Common myeloid progenitor, CD34-positive (primary cell): ENCODE measurements at places on chromosomes 1 and 21.

GRCh38 chr1:1020415-1021009, 592 bp downstream of the AGRN start:
- H3K36me3 ChIP-seq, result no peaks in the 10 kb centered on the region
- peak overlapping the region; percentile 61 for H3K4me3 ChIP-seq
- no peak for DNase-seq
- H3K4me1 ChIP-seq, result peaks cover 17% of the 10 kb centered on the region
- no peak overlapping the region for H3K27ac ChIP-seq

GRCh38 chr1:177310326-177310725, 139.6 kb downstream of the BRINP2 start:
- H3K4me3 ChIP-seq, result no peak overlapping the region
- H3K4me1 ChIP-seq, result no peaks in the 10 kb centered on the region
- no peaks in the 10 kb centered on the region for H3K36me3 ChIP-seq
- no peak for DNase-seq
- H3K27me3 ChIP-seq, result peaks cover 2% of the 10 kb centered on the region

GRCh38 chr1:74775735-74776134, 42.8 kb downstream of the TYW3 start:
- no peaks in the 10 kb centered on the region for H3K4me1 ChIP-seq
- H3K27ac ChIP-seq, result no peak overlapping the region
- no peaks in the 10 kb centered on the region for H3K36me3 ChIP-seq
- H3K4me3 ChIP-seq, result no peak overlapping the region
- peaks cover 6% of the 10 kb centered on the region for H3K27me3 ChIP-seq
- DNase-seq, result no peak

- H3K27ac ChIP-seq, result no peak overlapping the region
- no peaks in the 10 kb centered on the region for H3K36me3 ChIP-seq
- H3K27me3 ChIP-seq, result peaks cover 35% of the 10 kb centered on the region
- no peak for DNase-seq
- no peak overlapping the region for H3K4me3 ChIP-seq
Measured at GRCh38 chr1:150015651-150016131, 5.2 kb upstream of the OTUD7B start.

DNA sequence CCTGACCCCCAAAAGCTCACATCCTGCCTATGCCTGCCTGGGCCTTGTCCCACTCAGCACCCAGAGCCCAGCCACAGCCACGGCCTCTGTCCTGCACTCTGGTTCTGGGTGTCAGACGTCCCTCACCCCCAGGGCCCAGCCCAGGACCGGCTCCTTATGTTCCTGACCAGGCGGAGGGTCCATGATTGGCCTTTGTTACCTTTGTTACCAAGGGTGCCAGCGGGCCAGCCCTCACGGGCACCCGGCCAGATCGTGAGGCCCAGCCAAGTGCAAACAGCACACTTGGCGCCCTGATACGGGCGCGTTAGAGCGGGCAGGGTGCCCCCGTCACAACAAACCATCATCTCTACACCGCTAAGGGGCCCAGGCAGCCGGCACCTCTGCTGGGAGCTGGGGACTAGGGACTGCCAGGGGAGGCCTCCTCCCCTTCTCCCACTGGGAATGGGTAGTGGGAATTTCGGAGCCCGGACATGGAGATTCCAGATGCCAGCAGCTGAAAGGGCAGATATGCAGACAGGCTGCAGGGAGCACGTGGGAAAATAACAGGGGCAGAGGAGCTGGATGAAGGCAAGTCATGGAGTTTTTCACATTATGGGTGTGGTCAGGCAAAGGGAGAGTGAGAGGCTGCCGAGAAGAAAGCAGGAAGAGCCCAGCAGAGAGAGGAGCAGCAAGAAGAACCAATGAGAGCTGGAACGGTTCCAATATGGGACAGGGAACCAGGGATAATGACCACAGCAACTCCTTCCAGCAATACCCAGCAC, 22.1 kb downstream of the HSPG2 start:
- no peaks in the 10 kb centered on the region for H3K4me1 ChIP-seq
- DNase-seq, result peak; percentile 37
- H3K4me3 ChIP-seq, result no peak overlapping the region
- no peaks in the 10 kb centered on the region for H3K27me3 ChIP-seq

- no peaks in the 10 kb centered on the region for H3K36me3 ChIP-seq
- DNase-seq, result no peak
- H3K27me3 ChIP-seq, result no peaks in the 10 kb centered on the region
- H3K4me1 ChIP-seq, result no peaks in the 10 kb centered on the region
- no peak overlapping the region for H3K27ac ChIP-seq
Measured at GRCh38 chr21:26098772-26099397, 71.7 kb downstream of the APP start.

- no peak overlapping the region for H3K27ac ChIP-seq
- no peak overlapping the region for H3K4me3 ChIP-seq
- H3K4me1 ChIP-seq, result peaks cover 6% of the 10 kb centered on the region
- H3K27me3 ChIP-seq, result peaks cover 5% of the 10 kb centered on the region
Measured at GRCh38 chr1:4056989-4057388, 156.9 kb upstream of the C1orf174 start.

DNA sequence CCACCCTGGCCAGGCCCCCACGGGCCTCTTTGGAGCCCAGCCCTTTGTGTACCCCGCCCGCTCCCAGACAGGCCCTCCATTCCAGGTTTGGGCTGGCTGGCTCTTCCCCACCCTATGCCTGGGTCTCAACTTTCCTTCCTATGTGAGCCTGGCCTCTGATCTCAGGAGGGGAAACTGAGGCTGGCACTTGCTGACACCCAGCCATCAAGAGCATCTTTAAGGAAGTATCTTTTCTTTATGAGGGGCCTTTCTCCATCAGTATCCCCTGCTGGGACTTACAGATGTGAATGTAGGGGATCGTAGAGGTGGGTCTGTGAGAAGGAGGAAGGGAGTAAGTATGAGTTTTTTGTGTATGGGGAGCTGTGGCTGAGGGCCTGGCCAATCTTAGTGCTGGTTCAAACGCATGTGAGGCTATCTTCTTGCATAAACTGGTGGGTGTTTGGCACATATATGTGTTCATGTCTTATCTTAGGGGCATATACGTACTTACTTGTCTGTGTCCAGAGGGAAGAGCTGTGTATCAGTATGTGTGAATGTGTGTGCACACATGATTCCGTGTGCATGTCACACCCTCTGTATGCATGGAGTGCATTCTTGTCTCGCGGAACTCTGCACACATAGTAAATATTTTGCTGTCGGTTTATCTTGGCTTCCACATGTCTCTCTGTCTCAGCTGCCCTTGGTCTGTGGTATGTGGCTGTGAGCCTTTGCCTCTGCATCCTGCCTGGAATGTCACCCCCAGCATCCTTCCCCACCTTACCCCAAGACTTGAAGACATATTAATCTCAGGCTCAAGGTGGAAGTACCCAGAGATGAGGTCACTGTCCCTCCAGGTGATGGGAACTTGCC, 5.4 kb downstream of the NECTIN4 start:
- DNase-seq, result no peak
- H3K36me3 ChIP-seq, result no peaks in the 10 kb centered on the region
- no peaks in the 10 kb centered on the region for H3K27me3 ChIP-seq

GRCh38 chr21:41269535-41269934, 47.1 kb upstream of the FAM3B start:
- DNase-seq, result no peak
- no peaks in the 10 kb centered on the region for H3K27me3 ChIP-seq
- H3K27ac ChIP-seq, result no peak overlapping the region
- no peaks in the 10 kb centered on the region for H3K36me3 ChIP-seq
- no peaks in the 10 kb centered on the region for H3K4me1 ChIP-seq

- H3K4me3 ChIP-seq, result no peak overlapping the region
- H3K4me1 ChIP-seq, result peaks cover 8% of the 10 kb centered on the region
- DNase-seq, result no peak
- H3K27ac ChIP-seq, result no peak overlapping the region
Measured at GRCh38 chr1:235073968-235074522, 54.6 kb downstream of the TOMM20 start.

DNA sequence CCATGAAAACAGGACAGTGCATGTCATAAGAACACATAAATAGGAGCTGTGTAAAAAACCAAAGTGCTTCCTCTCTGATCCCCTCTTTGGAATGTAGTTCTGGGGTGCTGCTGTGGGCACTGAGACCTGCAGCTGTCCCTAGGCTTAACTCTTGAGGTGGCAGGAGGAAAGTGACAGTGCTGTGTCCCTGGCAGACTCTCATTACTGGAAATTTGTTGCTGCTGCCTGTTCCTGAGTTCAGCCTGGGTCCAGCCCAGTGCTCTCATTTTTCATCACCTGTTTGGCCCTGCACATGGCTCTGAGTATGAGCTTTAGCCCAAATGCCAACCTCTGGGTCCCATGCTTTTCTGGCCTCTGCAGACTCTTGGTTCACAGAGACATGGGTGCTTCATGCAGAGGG, 329.3 kb downstream of the DSCAM start:
- peaks cover 7% of the 10 kb centered on the region for H3K4me1 ChIP-seq
- no peak overlapping the region for H3K4me3 ChIP-seq
- DNase-seq, result no peak
- no peak overlapping the region for H3K27ac ChIP-seq
- no peaks in the 10 kb centered on the region for H3K36me3 ChIP-seq
